Activated T-cell treated with anti-CD3 and anti-CD28 coated beads for 48 hours (primary cell): ENCODE measurements at places on chromosomes 7 and 10.

- DNase-seq: peak; percentile 2
Observed at GRCh38 chr10:96588616-96589419, 2.0 kb upstream of the TM9SF3 start.

GRCh38 chr10:119538632-119539358, 3.7 kb downstream of the RGS10 start:
- DNase-seq: peak; percentile 40

GRCh38 chr7:7688956-7689355, 29.5 kb downstream of the RPA3 start:
- no peak for DNase-seq

GRCh38 chr10:3574451-3574850, 210.6 kb downstream of the KLF6 start:
- no peak for DNase-seq

GRCh38 chr10:61071580-61071979, 127.6 kb upstream of the RHOBTB1 start:
- no peak for DNase-seq

- no peak for DNase-seq
Observed at GRCh38 chr10:4647109-4647785, 178.8 kb upstream of the AKR1E2 start.

GRCh38 chr7:42876182-42877068, 35.4 kb downstream of the C7orf25 start:
- DNase-seq: peak; percentile 51

DNA sequence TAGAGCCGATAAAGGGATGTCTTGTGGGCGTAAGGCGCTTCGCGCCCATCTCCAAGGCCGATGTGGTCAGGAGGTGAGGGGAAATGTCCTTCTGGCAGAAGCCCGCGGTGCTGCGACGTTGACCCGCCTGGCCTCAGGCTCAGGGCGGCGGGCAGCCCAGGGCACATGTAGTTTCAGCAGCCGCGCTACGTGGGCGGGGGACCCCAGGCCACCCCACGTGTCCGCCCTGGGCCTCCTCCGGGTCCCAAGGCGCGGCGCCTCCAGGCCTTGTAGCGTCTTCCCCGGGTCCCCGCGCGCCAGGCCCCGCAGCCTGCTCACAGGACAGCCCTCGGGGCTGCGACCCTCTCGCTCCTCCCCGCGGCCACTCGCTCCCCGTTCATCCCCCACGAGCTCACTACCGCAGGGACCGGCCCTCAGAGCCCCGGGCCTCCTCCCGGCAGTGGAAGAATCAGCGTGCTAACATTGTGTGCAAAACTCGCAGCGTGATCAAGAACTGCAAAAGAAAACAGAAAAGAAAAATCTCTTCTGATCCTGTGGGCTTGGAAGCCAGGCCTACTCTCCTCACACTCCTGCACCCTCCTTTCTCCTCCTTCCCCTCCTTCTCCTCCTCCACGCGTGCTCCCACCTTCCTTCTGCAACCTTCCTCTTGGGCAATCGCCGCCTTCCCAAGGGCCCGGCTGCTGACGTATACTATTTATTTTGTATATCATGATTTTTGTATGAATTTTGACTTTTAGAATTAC, 4.4 kb upstream of the TBX20 start:
- DNase-seq: no peak

GRCh38 chr10:37439826-37440225, 314.4 kb downstream of the ANKRD30A start:
- no peak for DNase-seq

DNA sequence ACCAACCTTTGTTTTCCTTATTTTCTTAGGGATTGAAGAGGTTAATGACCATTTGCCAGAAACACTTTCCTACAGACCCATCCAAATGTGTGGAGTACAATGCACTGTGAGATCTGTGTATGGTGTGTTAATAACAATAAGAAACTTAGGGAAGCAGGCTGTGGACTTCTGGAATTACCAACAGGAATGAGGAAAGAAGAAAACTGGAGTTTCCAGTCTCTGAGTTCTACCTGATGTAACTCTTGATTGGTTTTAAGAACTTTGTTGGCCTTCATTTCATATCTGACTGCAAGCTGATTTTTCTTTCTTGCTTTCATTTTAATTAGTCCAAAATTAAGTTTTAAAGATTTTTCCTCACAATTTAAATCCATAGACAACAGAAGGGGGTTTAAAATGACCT, 43.5 kb downstream of the PRPF18 start:
- DNase-seq: no peak

DNA sequence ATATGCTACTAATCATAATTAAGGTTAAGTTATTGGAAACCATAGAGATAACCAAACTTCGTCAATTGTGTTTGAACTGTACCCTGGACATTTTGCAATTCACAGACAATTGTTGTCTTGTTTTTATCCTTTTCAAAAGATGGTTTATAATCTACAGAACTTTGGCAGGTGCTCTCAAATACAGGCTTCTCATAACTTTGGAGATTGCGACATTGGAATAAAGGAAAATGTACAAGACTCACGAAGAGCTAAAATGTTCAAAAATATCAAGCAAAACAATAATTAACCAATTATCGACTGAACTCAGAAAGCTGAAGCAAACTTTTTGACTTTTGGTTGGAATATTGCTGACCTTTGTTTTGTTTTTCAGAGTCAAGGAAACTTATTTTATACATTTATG, 88.4 kb upstream of the GPR22 start:
- no peak for DNase-seq

- no peak for DNase-seq
Observed at GRCh38 chr10:63205421-63205820, 72.3 kb downstream of the NRBF2 start.

DNA sequence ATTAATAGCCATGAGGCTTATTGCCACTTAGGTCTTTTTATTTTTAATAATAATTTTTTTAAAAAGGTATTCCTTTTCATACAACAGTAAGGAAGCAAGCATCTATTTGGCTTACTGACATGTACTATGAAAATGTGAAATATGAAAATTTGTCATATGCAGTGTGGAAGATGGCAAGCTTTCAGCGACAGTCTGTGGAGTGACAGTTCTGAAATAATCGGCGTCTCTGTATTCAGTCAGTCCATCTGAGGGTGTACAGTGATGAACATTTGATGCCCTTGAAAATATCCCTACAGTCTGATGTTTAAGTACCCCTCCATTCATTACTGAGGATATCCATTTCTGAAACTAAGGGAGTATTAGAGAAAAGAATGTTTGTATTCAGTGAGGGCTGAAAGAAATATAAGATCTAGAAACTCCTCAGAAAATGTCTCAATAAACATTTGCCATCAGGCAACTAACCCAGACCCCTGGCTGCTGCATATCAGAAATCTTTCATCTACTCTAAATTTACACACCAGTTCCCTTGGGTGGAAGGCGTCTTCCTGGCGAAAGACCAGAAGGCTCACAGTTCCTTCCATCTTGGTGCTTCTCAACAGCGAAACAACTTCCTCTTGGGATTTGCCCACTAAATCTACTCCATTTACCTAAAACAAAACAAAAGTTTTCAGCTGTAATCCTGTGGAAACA, 440.6 kb downstream of the PARD3 start:
- DNase-seq: no peak

DNA sequence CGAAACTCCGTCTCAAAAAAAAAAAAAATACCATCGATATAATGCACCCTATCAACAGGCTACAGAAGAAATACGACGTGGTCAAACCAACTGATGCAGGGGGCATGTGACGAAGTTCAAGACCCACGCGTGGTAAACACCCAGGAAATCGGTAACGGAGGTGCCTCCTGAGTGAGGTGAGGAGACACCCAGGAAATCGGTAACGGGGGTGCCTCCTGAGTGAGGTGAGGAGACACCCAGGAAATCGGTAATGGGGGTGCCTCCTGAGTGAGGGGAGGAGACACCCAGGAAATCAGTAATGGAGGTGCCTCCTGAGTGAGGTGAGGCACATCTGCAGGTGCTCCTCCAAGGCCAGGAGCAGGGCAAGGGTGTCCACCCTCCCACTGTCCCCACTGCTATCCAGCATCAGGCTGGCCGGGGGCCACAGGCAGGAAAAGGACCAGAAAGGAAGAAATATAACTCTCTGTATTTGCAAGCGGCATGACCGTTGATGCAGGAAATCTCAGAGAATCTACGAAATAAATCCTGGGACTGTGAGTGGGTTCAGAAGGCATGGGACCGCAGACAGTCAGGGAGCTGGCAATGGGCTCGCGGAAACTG, 10.7 kb upstream of the GPR146 start:
- no peak for DNase-seq

DNA sequence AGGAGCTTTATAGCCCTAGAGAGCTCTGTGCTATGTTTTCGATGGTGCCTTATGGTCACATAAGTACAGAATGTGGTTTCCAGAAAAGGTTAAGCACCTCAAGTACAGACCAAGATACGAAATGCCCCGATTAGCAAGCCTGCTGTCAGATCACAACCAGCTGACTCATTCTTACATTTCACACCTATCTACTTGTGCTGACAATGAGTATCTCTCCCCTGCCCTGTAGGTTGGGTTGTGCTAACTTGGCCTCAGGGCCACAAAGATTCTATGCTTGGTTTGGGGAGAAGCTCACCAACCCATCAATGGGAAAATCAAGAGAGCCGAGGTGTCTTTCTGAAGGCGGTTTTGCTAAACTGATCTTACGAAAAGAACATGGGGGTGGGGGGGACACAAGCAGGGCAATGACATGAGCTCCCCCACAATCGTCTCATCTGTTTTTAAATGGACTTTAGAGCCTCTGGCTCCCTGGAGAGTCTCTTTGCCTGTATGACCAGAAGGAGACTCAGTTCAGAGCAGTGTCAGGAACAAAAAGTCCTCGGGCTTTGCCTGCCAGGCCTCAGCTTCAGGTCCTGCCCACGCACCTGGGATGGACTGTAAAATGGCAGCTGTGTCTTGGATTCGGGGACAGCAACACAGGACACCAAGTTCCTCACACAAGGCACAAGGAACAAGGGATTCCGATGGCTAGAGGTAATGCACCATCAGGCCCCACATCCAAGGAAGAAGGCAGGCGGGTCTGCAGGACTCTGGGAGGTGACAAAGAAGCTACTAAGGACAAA, 55.1 kb downstream of the FAM53B start:
- DNase-seq: peak; percentile 56

DNA sequence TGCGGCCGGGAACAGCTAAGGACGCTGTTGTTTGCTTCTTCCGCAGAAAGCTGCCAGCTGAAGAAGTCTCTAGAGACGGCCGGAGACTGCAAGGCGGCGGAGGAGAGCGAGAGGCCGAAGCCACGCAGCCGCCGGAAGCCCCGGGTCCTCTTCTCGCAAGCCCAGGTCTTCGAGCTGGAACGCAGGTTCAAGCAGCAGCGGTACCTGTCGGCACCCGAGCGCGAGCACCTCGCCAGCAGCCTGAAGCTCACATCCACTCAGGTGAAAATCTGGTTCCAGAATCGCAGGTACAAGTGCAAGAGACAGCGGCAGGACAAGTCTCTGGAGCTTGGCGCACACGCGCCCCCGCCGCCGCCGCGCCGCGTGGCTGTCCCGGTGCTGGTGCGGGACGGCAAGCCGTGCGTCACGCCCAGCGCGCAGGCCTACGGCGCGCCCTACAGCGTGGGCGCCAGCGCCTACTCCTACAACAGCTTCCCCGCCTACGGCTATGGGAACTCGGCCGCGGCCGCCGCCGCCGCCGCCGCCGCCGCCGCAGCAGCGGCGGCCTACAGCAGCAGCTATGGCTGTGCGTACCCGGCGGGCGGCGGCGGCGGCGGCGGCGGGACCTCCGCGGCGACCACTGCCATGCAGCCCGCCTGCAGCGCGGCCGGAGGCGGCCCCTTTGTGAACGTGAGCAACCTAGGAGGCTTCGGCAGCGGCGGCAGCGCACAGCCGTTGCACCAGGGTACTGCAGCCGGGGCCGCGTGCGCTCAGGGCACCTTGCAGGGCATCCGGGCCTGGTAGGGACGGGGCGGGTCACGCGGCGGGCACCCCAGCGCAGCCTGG, 2.4 kb downstream of the NKX2-3 start:
- DNase-seq: no peak

DNA sequence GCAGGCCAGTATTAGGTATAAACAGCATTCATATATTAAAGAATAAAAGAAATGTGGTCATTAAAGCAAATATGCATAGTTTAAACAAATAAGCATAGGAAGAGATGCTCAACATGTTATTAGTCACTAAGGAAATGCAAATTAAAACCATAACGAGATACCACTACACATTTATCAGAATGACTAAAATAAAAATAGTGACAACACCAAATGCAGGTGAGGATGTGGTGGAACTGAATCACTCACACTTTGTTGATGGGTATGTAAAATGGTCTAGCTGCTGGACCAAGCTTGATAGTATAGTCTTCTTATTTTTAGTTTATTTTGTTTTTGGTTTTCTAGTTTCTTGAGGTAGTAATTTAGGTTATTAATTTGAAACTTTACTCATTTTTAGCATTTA, 242.9 kb downstream of the HGF start:
- DNase-seq: no peak

- no peak for DNase-seq
Observed at GRCh38 chr10:104447331-104447730, 93.7 kb downstream of the CFAP58 start.

- DNase-seq: no peak
Observed at GRCh38 chr10:123781956-123782500, 109.6 kb downstream of the CPXM2 start.

DNA sequence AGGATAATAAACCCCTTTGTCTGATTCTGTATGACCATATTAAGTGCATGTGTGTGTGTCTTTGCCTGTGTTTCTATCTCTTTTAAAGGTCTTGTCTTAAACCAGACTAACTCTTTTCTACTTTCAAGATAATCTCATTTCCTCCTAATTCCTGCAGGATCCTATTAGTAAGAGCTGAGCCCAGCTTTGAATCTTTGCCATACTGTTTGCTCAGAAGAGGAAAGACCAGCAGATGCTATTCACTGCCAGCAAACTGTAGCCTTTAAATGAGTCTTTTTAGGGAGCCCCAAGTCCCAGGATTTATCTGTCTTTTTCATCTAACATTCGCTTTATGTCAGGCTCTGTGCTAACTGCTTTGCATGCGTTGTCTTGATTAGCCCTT, 2.9 kb downstream of the GPR158 start:
- DNase-seq: no peak

DNA sequence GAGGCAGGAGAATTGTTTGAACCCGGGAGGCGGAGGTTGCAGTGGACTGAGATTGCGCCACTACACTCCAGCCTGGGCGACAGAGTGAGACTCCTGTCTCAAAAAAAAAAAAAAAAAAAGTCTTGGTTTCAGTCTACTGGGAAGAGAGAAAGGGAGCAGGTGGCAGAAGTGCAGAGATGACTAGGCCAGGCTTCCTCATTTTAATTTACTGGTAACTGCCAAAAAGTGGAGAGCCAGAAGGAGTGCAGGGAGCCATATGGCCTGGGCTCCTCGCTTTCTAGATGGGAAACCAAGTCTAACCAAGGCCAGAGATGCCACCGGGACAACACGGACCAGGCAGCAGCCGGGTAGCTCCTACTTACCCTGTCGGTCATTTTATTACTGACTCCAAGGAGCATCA, 12.2 kb downstream of the SEPHS1 start:
- no peak for DNase-seq
